Activated effector memory CD4-positive, alpha-beta T cell treated with anti-CD3 and anti-CD28 coated beads, Interleukin-2, amount 50 U/mL, for 16 hours (primary cell): ENCODE measurements at places on chromosomes 12 and 14.

- no peak for DNase-seq
These were observed 102.3 kb downstream of the TRMT5 start for GRCh38 chr14:60878536-60878935.

GRCh38 chr14:39169541-39169900, 612 bp downstream of the TRAPPC6B start:
- DNase-seq, result no peak

GRCh38 chr12:116703214-116703795, 34.6 kb downstream of the SPRING1 start:
- peak; percentile 87 for DNase-seq

- DNase-seq, result no peak
These were observed 68.0 kb downstream of the PTPRR start for GRCh38 chr12:70852416-70853150.

DNA sequence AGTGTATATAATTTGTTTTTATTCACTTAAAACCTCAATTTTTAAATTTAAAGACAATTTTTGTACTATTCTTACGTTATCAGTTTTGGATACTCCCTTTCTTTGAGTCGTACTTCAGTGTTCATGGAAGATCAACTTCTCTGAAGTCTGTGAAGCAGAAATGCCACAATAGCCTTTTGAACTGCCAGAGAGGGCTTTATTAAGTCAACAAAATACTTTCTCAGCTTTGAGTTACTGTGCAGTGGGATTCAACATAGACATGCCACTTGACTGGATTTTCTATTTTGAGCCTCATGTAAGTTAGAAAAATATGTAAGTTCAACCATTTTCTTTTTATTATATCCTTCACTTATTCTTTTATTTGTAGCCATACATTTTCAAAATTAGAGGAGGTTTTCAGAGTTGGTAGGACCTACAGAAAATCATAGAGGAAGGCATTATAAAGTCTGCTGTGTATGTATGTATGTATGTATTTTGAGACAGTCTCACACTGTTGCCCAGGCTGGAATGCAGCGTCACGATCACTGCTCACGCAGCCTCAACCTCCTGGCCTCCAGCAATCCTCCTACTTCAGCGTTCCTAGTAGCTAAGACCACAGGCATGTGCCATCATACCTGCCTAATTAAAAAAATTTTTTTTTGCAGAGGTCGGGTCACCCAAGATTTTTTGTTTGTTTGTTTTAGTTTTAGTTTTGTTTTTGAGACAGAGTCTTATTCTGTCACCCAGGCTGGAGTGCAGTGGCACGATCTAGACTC, 31.3 kb upstream of the BCAT1 start:
- DNase-seq, result no peak

DNA sequence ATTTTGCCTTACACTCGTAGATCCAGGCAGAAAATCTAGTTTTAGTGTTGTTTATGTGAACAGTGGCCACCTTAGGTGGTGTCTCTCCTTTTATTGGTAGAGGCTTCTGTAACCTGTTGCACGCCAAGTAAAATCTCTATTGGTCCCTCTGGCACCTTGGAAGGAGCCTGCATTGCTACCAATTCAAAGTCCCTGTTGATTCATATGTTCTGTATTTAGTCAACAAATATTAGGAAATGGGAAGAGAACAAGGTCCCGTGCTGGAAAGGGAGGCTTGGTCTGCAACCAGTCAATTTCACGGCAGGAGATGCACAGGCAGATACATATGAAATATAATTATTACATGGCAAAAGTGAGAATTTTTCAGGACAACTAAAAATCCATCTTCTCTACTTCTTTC, 6.4 kb upstream of the GPHN start:
- DNase-seq, result no peak

DNA sequence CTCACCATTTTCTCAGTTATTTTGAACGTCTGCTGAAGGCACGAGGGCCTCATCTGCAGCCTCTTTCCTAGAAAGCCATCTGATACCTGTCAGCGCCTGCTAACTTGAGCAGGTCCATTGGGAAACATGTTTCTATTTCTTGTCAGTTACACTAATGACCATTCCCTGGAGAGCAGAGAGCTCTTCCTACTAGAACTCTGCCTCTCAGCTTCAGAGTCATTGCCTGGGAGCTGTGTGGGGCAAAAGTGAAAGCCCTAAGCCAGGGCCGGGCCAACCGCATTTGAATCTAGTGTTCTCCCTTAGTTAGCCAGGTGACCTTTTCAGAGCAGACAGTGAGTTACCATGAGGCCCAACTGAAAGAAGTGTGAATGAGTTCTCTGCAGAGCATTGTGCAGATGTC, 135.8 kb downstream of the EML1 start:
- DNase-seq, result no peak

GRCh38 chr12:92729773-92730305, 27.1 kb downstream of the PLEKHG7 start:
- no peak for DNase-seq

- peak; percentile 24 for DNase-seq
These were observed 3.0 kb upstream of the PPP1CC start for GRCh38 chr12:110745542-110746284.

- DNase-seq, result no peak
These were observed 25.5 kb downstream of the CEP83 start for GRCh38 chr12:94434171-94434570.

DNA sequence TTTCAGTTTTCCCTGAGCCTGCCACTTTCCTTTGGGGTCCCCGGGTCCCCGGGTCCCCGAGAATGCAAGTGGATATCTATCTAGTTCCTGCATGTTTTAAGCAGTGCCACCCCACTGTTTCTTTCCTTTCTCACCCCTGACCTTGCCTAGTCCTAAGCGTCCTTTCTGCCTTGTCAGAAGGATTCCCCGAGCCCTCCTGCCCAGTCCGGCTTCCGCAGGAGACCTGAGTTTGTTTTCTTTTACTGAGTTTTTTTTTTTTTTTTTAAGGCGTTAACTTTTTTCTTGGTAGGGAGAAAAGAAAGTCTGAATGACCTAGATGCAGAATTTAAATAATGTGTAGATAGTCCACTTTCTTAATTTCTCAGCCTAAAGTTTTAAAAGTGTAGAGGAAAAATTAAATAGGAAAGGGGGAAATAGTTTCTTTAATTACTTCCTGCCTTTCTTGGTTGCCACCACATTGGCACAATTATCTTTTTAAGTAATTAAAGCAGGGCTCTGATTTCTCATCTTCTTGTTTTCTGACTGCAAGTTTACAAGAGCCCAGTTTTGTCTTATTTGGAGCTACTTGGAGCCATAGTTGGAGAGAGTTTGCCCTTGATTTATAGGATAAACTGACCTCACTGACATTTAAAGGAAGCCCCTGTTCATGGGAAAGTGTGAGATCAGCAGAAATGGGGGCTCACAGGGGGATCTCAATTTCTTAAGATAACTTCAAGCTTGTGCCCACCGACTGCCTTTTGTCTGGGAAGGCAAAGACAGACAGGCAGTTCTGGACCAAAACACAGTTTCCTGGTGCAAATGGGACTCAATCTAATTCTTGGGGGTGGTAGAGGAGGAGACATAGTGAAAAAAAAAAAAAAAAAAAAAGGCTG, 2.9 kb downstream of the PAX9 start:
- DNase-seq, result no peak

DNA sequence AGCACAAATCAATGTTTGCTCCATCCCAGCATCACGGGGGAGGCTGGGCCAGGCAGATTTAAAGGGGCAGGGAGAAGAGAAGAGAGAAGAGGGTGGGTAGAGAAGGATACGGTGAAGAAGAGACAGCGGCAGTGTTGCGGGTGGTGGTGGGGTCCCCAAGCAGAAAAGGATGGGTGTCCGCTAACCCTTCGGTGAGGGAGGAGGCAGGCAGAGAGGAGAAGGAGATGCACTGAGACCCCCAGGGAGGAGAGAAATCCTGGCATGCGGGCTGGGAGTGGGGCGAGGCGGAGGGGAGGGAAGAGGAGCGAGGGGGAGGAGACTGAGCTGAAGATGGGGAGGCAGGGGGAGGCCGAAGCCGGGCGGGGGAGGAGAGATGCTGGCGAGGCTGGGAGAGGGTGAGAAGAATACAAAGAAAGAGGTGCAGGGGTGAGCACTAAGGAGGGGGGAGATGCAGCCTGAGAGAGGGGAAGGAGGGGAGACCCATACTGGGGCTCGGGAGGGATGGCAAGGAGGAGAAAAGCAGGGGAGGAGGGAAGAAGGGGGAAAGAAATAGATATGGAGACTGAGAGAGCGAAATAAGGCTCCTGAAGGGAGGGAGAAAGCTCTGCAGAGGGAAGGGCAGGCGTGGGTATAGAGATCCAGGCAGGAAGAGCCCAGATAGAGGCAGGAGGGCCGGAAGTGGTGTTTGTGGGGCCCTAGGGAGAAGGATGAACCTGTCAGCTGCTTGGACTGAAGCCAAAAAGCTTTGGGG, at the start of gene JPH4:
JPH4 (minus strand) TSS at position 231 of the 751 bp plus-strand sequence. CDS start 1,337 bp downstream, outside the sequence.
- no peak for DNase-seq

DNA sequence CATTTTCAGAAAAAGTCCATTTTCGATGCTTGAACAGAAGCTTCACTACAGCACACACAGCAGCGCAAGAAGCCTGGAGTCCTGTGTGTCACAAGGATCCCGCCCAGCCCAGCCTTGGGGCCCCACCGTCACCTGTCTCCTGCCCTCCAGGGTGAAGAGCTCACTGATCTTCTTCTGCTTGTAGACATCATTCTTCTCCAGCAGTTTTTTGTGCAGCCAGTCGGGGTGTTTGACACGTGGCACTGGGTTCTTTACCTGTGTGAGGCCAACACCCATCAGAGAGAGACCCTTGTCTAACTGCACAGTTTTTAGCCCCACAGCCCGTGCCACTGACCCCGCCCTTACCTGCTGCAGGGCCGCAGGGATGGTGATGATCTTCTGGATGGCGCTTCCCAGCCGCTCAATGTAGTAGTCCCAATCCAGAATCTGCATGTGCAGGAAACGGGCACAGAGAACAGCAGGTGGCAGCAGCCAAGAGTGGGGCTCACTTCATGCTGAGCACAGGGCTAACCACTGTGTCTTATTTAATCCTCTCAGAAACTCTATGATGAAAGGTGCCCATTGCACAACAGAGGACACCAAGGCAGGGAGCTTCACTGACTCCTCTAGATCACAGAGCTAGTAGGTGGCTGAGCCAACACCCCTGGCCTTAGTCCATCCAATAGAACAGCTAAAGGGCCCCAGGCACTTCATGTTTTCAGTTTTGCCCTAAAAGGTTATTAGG, 30.0 kb downstream of the POLE start:
- no peak for DNase-seq

- DNase-seq, result peak; percentile 13
These were observed 23.4 kb upstream of the EML1 start for GRCh38 chr14:99769799-99770198.
